ENCODE measurements at places on chromosomes 13 and 19. TPM values are rescaled to one million over a fixed set of nuclear protein-coding genes. Genes with fewer than 3 reads are reported as not detected.
A peak's percentile ranks its signal among the peaks of the same experiment; 100 is the strongest.

- H3K4me3 ChIP-seq: no peak overlapping the region
- no peaks in the 10 kb centered on the region for H3K27me3 ChIP-seq
- no peak overlapping the region for H3K27ac ChIP-seq
Observed at GRCh38 chr19:13981988-13982501, 24.1 kb downstream of the RFX1 start.

DNA sequence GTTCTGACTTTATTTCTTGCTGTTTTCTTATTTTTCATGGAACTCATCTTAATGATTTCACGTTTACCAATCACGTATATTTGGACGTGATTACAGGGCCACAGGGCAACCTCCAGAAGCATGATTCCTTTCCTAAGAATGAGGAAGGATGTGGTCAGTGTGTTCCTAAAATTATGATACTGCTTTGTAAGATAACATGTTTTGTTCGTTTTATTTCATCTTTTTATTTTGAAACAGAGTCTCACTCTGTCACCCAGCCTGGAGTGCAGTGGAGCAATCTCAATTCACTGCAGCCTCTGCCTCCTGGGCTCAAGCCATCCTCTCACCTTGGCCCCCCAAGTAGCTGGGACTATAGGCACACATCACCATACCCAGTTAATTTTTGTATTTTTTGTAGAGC, 24.8 kb upstream of the LAIR1 start:
- H3K27me3 ChIP-seq: no peaks in the 10 kb centered on the region
- no peak overlapping the region for H3K4me3 ChIP-seq
- no peak overlapping the region for H3K27ac ChIP-seq
- DNase-seq: no peak

- no peaks in the 10 kb centered on the region for H3K36me3 ChIP-seq
- no peaks in the 10 kb centered on the region for H3K27me3 ChIP-seq
- H3K4me3 ChIP-seq: no peak overlapping the region
- no peaks in the 10 kb centered on the region for H3K4me1 ChIP-seq
Observed at GRCh38 chr13:108760129-108760528, 130.7 kb downstream of the MYO16 start.

Gene CDX2
- 0.17 TPM for total RNA-seq

DNA sequence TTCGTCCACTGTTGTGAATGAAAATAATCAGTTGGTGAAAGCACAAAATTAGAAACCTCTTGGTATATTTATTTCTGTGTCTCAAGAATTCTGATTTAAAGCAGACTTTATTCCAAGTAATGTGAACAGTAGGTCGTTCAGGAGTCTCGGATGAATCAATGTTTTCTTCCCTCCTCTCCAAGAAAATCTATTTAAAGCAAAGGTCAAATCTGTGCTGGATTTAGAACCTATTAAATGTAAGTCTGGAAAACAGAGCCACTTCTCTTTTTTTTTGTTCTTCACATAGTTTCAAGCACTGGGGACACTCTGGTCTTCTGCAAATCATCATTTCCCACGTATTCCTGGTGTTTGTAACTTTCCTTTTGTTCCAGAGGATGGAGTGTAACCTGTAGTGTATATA, 312.7 kb downstream of the ATP8A2 start:
- no peaks in the 10 kb centered on the region for H3K36me3 ChIP-seq
- H3K4me1 ChIP-seq: peaks cover 7% of the 10 kb centered on the region
- DNase-seq: no peak
- H3K27me3 ChIP-seq: no peaks in the 10 kb centered on the region
- H3K27ac ChIP-seq: no peak overlapping the region

DNA sequence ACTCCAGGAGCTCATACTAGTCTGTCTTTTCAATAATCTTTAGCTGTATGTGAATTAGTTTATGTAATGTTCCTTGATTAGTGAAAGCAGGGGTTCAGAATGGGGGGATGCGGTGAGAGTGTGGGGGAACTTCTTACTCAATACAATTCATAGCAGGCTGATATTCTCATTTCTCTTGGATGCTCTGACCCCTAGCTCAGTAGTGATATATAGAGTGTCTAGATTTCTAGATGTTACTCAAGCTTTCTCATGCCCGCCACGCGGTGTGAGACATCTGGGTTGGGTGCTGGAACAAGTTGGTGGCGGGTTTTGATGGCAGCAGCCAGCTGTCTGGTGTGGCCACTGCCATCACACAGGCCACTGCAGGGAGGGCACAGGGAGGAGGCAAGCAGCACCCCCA, 39.3 kb upstream of the FLT1 start:
- no peak overlapping the region for H3K27ac ChIP-seq
- H3K36me3 ChIP-seq: no peaks in the 10 kb centered on the region
- peaks cover 64% of the 10 kb centered on the region for H3K27me3 ChIP-seq
- H3K4me1 ChIP-seq: peaks cover 27% of the 10 kb centered on the region
- no peak for DNase-seq

Gene BST2
- total RNA-seq: 25.3 TPM

GRCh38 chr19:46924874-46925547, 64.2 kb downstream of the ARHGAP35 start:
- H3K4me3 ChIP-seq: no peak overlapping the region
- peak overlapping the region; percentile 55 for H3K27ac ChIP-seq
- H3K27me3 ChIP-seq: no peaks in the 10 kb centered on the region
- peaks cover 72% of the 10 kb centered on the region for H3K4me1 ChIP-seq

- peaks cover 75% of the 10 kb centered on the region for H3K27me3 ChIP-seq
- H3K4me1 ChIP-seq: peaks cover 18% of the 10 kb centered on the region
Observed at GRCh38 chr13:99895444-99896368, 75.9 kb downstream of the ZIC5 start.

Gene GARRE1
- total RNA-seq: 31.0 TPM
